ENCODE measurements at places on chromosomes 5 and 9.

DNA sequence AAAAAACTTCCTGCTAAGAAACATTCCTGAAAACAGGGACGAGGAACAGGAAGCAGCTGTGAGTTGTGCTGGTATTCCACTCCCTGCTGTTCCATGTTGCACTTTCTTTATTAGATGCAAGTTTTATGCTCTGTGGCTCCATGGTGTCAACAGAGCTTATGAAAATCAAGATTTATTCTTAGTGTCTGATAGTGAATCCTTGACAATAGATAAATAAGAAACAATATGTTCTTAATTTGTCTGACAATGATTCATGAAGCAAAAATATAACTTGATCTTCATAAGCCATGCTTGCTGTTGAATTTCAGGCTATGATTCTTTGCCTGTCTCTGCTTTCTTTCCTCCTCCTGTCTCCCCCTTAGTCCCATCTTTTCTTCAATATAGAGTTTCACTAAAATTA lies 119.6 kb downstream of the DROSHA start:
- no peak for DNase-seq

DNA sequence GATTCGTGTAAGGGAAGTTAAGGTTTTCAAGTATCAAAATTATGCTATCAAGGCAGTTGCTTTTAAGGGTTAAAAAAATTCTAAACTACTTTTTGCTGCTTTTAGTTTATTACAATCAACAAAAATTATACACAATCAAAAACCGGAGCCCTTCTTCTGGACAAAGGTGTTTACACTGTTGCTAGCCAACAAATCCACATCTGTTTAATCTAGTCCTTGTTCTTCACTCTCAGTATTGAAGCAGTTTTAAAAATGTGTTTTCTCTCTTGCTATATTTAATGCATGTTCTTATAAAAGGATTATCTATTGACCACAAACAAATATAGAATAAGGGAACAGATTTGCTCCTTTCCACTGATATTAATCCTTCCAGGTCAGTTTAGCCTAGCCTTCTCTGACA lies 2.5 kb downstream of the FEM1C start:
- no peak for DNase-seq

- DNase-seq, result no peak
Observed at GRCh38 chr5:27489701-27490100, 451.3 kb upstream of the CDH9 start.

DNA sequence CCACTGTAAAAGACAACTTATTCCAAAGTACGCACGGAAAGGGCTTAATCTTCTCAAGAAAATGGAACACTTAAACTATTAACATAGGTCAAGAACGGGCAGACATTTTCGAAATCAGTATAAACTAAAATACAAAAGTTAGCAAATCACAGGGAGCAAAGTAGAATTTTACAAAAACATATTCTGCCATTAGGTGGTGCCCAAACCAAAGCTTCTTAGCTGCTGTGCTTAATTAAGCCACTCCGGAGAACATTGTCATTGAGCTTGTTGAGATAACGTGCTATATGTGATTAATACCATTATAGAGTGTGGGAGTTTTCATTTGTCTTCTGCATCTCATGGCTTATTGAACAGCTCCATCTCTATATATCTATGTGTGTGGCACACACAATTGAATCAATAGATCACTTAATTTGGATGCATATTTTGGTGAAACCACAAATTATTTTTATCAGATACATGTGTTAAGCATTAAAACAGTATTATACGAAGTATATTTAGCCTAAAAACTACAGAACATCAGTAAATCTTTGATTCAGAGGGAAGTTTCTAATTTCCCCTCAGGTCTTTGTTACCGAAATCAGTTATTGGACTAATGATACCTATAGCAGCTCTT lies 23.4 kb downstream of the UBLCP1 start:
- DNase-seq, result peak; percentile 23

GRCh38 chr9:79480639-79481038 lies 91.1 kb upstream of the TLE4 start:
- DNase-seq, result no peak
